ENCODE measurements at places on chromosomes 11 and 22.
A peak's percentile ranks its signal among the peaks of the same experiment; 100 is the strongest.

GRCh38 chr11:118656563-118657165, 22.8 kb downstream of the TREH start:
- no peak for DNase-seq

- DNase-seq = no peak
Observed at GRCh38 chr11:98568013-98568412, 452.7 kb upstream of the CNTN5 start.

DNA sequence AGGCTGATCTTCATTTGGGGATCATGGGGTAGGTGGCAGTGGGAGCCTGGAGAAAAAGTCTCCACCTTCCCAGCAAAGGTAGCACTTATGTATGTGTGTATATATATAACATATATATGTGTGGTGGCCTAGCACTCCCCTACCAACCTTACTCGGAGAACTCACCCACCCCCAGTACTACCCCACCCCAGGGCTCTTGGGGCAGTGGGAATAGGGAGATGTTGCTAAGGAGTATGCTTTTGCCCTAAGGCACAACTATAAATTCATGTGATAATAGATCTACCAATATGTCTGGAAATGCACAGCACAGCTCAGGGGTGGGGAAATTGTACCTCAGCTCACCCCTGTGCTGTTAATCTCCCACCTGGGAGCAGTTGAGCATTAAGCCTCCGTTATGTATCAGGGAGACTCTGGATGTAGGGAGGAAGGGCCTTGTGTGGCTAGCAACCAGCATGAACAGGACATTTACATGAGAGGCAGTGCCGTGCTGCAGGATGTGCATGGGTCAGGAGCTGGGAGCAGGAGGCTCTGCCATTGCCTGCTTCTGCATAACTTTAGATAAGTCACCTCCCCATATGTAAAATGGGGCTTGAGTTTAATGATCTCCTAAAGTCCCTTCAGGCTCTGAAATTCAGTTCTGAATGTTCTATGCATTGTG, 57.3 kb downstream of the C11orf91 start:
- DNase-seq = no peak

DNA sequence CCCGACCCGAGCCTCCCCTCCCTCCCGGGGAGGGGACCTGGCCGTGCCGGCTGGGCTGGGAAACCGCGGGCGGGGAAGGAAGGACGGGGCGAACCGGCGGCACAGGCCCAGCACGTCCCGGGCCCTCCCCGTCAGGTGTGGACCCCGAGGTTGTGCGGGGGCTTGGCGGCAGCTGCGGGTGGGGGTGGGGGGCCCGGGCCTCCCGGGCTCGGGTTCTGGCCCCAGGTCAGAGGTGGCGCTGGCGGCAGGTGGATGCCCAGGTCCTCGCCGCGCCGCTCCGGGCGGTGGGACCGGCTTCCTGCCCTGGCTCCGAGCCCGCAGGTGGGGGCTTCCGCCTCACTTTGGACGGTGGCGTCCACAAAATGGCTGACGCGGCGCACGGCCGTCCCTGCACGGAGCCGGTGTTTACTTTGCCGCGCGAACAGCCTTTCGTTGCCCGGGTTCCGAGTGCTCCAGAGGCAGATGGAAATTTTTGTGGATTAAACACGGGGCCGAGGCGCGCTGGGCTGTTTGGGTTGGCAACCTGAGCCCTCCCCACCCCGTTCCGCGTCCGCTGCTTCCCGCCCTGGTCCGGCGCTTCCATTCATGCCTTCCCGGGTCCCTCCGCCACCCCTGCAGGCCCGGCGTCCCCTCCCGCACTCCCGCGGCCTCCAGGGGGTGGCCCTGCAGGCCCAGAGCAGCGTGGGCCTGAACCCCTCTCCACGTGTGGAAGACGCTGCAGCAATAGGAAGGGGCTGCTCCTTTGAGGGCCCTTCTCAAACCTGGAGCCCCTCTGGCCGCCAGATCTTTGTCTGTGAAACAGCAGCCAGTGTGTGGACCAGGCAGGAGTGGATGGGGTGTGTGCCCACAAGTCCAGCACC, 92.0 kb upstream of the KCNQ1OT1 start:
- DNase-seq = no peak

DNA sequence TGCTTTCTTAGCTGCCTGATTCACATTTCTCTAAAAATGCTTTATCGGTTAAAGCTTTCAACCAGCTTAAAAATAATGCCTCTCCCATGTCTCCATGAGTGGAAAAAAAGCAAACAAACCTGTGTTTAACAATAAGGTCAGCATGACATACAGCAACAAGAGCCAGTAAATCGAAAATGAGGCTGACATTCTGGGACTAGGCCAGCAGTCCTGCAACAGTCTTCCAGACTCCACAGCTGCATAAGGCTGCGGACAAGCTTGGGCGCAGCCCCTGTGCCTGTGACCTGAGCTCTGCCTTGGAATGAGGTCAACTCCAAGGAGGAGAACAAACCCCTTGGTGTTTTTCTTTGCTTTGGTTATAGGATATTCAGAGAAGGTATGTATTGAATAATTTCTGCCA, 95.5 kb downstream of the PGR start:
- no peak for DNase-seq

- DNase-seq = no peak
Observed at GRCh38 chr11:133191931-133192330, 340.4 kb downstream of the OPCML start.

GRCh38 chr22:37244114-37244921, at the start of gene RAC2:
RAC2 (minus strand) TSS chr22:37244269; CDS start chr22:37244148, 121 bp downstream.
- peak; percentile 78 for DNase-seq

- DNase-seq = no peak
Observed at GRCh38 chr22:23138584-23139435, 3.0 kb downstream of the RSPH14 start.

GRCh38 chr11:37364246-37364839, 766.3 kb upstream of the RAG2 start:
- no peak for DNase-seq

DNA sequence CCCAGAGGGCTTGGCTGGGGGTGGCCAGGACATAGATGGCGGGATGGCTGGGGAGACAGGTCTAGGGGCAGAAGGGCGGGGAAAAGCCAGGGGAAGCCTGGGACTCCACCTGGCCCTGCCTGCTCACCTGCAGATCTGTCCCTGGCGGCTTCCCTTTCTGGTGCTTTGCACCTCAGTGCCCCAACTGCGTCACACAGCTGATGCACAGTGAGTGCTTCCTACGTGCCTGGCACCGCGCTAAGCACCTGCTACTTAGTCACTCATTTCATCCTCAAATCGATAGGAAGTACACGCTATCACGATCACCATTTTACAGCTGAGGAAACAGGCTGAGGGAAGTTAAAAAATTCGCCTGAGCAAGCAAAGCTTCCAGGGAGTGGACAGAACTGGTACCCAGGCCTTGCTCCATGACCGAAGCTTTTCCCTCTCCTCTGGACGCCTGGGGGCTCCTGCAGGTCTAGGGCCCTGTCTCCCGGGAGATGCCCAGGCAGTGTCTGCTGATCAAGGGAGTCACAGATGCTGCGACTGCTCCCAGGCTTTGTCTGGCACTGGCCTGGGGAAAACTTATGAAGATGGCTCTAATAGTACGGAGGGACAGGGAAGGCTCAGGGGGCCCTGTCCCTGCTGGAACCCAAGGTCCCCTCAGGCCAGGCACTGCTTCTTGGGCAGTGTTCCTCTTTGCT, 63.0 kb upstream of the TTLL12 start:
- no peak for DNase-seq

DNA sequence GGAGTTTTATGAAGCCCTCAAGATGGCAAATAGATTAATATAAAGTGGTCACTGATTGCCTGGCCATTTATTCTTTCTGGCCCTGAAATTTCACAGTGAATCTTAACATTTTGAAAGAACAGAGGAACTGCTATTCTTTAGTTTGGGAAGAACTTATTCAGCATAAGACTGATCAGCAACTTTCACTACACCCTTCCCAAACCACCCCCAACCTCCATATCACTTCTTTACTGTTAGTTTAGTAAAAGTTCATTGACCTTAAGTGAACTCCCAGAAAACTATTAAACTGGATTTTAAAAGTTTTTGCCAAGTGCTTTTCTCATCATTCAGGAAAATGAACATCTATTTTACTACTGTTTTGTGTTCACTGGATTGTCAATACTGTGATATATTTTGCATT, 77.4 kb downstream of the NARS2 start:
- DNase-seq = no peak

DNA sequence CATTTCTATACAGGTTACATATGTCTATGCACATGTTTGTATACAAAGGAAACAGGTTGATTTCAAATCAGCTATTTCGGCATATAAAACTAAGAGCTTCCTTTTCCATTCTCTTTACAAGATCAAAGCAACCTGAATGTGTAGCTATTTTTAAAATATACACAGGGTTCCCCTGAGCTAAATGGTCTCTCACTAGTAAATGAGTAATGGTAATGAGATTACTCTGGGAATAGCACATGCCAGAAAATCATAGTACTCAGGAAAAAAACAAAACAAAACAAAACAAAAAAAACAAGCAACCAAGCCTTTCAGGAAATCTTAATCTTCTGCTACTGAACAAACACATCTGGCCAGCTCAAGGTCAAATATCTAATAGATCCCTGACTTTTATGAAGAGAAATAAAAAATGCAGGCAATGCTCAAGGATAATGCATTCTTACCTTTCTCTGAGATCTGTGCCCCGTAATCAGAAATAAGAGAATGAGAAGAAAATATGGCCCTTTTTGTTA, 156.6 kb upstream of the POU2AF2 start:
- DNase-seq = no peak

DNA sequence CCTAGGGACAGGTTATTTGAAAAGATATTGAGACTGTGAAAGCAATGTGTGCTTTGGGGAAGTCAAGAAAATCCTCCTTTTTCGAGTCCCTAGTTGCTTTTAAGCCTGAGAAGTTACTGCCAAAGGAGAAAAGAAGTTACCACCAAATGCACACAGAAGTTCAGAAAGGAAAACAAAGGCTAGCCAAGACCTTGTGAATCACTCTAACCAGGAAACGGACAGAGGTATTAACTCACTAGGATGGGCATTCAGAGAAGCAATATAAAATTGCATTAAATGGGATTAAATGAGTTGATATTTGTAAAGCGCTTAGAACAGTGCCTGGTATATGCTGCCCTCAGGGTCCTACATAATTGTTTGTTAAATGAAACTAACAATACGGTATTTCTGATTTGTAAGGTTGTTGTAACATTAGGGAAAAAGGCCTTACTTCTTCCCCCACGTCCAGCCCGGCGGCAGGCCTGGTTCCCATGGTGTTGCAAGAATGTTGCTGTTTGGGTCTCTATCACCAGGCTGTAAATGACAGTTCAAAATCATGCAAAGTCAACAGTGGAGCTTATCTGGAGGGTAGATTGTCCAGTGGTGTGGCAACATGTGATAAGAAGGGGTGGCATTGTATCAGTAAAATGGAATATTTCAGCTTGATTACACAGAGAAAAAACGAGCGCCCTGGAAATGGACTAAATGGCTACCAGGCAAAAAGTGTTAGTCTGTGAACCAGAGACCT, 7.1 kb downstream of the TMA7B start:
- no peak for DNase-seq

GRCh38 chr11:44307340-44308099, 2.4 kb downstream of the ALX4 start:
- no peak for DNase-seq

GRCh38 chr11:75966537-75967287, 151.7 kb downstream of the UVRAG start:
- DNase-seq = no peak

DNA sequence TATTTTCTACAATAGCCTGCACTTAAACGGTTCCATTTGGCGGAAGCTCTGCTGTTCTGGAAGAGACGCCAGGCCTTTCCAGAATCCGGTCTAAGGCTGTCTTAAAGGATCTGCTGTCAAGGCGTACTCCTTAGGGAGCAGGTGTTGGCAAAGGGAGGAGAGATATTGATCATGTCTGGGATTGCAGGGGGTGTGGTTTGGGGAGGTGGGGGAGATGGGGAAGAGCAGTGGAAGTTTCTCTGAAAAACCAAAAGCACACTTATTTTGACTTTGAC, 22.5 kb upstream of the WNT11 start:
- DNase-seq = no peak

GRCh38 chr11:108002476-108002875, 6.2 kb upstream of the CUL5 start:
- DNase-seq = no peak

DNA sequence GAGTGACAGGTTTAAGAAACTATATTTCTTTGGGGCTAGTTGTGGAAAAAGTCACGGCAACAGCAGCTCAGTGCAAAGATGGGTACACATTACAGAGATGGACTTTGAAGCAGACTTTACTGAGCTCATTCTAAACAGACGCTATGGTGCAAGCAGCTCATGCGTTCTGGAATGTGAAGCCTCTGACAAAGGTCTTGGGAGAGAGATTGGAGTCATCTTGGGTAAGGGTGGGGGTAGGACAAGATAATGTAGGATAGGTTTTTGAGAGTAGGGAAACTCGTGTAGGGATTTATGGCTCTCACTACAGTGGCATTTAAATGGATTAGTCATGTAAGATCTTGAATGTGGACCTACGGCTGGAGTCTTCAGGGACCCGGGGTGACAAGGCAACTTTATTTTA, 36.2 kb upstream of the CLMP start:
- DNase-seq = no peak

- no peak for DNase-seq
Observed at GRCh38 chr11:34905666-34906065, 10.5 kb downstream of the APIP start.

- DNase-seq = no peak
Observed at GRCh38 chr11:65887723-65888162, 528 bp downstream of the FIBP start.

- no peak for DNase-seq
Observed at GRCh38 chr11:83976086-83976485, 689.9 kb upstream of the CCDC90B start.

- no peak for DNase-seq
Observed at GRCh38 chr11:31607914-31608313, 98.3 kb downstream of the ELP4 start.

DNA sequence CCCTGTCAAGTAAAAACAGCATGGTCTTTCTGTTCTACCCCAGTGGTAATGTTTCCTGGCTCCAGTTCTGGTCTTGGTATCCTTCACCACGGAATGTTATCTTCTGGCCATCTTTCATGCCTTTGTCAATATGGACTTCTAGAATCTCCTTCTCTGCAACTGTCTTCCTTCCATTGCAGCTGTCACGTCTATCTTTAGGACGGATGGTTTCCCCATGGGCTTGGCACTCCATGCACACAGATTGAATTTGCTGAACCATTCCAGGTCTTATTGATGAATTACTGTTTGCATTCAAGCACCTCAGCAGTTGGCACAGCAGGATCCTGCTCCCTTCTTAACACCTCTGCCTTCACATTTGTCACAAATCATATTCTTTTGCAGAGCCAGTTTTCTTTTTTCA, 44.9 kb upstream of the SLC25A18 start:
- no peak for DNase-seq

DNA sequence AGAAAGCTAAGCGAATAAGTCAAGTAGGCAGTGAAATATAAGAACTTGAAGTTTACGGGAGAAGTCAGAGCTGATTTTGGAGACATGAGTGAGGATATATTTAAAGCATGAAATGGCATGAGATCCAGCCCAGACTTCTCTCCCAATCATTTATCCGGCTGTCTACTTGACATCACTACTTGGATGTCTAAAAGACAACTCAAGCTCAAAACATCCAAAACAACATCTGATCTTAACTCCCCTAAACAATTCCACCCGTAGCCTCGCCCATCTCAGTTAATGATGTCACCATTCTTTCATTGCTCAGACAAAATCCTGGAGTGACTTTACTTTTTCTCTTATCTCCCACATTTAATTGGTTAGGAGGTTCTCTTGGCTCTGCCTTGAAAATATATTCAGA, 44.5 kb downstream of the WEE1 start:
- no peak for DNase-seq

- no peak for DNase-seq
Observed at GRCh38 chr22:41273128-41273527, 12.9 kb downstream of the RANGAP1 start.

GRCh38 chr22:42596863-42597530, 17.7 kb downstream of the POLDIP3 start:
- DNase-seq = no peak
